ENCODE measurements at places on chromosomes 3 and 15. TPM values are rescaled to one million over a fixed set of nuclear protein-coding genes. Genes with fewer than 3 reads are reported as not detected.

Gene IMPG2
- 0.04 TPM for polyA plus RNA-seq

GRCh38 chr3:72086042-72086742, 301.2 kb upstream of the PROK2 start:
- no peak overlapping the region for H3K4me3 ChIP-seq
- no peaks in the 10 kb centered on the region for H3K4me1 ChIP-seq
- H3K27me3 ChIP-seq: no peaks in the 10 kb centered on the region
- H3K27ac ChIP-seq: no peak overlapping the region

GRCh38 chr3:42763021-42763420, 10.0 kb downstream of the CCDC13 start:
- peak; percentile 42 for DNase-seq
- no peak overlapping the region for H3K27ac ChIP-seq
- H3K27me3 ChIP-seq: no peaks in the 10 kb centered on the region
- H3K4me1 ChIP-seq: peaks cover 3% of the 10 kb centered on the region
- no peaks in the 10 kb centered on the region for H3K36me3 ChIP-seq

DNA sequence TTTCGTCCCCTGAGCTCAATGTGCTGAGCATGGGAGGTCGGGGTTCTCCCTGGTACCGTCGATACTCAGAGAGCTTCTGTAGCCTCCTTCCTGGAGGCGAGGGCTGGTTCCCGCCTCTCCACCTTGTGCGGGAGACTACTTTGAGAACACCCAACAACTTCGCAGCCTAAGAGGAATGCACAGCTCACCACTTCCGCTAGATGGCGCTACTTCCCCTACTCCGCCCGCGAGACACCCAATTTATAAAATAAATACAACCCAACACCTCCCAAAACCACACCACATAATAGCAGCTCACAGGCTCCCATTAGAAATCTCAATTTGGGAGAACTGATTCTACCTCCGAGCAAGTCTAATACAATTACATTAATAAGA, 1.2 kb downstream of the RGMA start:
- no peaks in the 10 kb centered on the region for H3K36me3 ChIP-seq
- H3K27ac ChIP-seq: no peak overlapping the region
- DNase-seq: peak; percentile 78
- H3K27me3 ChIP-seq: no peaks in the 10 kb centered on the region
- peaks cover 8% of the 10 kb centered on the region for H3K4me1 ChIP-seq

Measured in lung (tissue), 17 donors.